ENCODE measurements at places on chromosomes 4 and X.
A peak's percentile ranks its signal among the peaks of the same experiment; 100 is the strongest.

- DNase-seq = no peak
Measured at GRCh38 chr4:71095545-71095944, 102.1 kb downstream of the DCK start.

- DNase-seq = no peak
Measured at GRCh38 chrX:70139736-70140135, 6.5 kb downstream of the IGBP1 start.

GRCh38 chr4:173259310-173259709 lies 74.8 kb downstream of the HMGB2 start:
- DNase-seq = no peak

- no peak for DNase-seq
Measured at GRCh38 chrX:1484638-1485019, 31.9 kb upstream of the ASMTL start.

DNA sequence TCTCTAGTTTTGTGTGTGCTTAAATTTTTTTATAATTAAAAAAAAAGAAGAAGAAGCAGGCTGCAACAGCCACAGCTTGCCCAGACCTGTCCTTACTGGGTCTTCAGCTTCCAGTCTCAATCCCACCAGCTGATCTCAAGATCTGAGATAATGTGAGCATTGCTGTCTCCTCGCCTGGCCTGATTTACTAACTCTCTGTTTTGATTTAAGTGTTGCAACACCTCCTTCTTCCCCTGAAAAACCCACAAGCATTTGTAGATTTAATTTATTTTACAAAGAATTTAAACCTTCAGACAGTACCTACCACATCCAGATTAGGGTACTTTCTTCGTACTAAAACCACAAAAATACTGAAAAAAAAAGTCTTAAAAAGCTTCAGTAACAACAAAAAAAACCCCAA lies 38.0 kb downstream of the FAM241A start:
- no peak for DNase-seq

GRCh38 chr4:152663203-152664066 lies 16.4 kb downstream of the TMEM154 start:
- no peak for DNase-seq

- no peak for DNase-seq
Measured at GRCh38 chr4:170306208-170306607, 216.5 kb upstream of the AADAT start.

- no peak for DNase-seq
Measured at GRCh38 chr4:68569466-68570121, 6.5 kb downstream of the UGT2B17 start.

- no peak for DNase-seq
Measured at GRCh38 chr4:68183417-68183816, 53.7 kb upstream of the TMPRSS11F start.

- no peak for DNase-seq
Measured at GRCh38 chr4:186081202-186081807, 12.3 kb downstream of the TLR3 start.

GRCh38 chrX:72526534-72527508 lies 45.8 kb downstream of the HDAC8 start:
- DNase-seq = peak; percentile 2

GRCh38 chrX:148513661-148514060 lies 13.2 kb downstream of the AFF2 start:
- no peak for DNase-seq

- DNase-seq = no peak
Measured at GRCh38 chr4:162015090-162015489, 148.7 kb downstream of the FSTL5 start.

GRCh38 chrX:103839404-103839803 lies 7.3 kb upstream of the RAB9B start:
- no peak for DNase-seq

- DNase-seq = peak; percentile 64
Measured at GRCh38 chr4:38782452-38783108, at the start of gene TLR10. TLR10 (minus strand) TSS chr4:38782990; CDS start chr4:38775590, 7,400 bp downstream.

GRCh38 chr4:186605261-186605865 lies 50.0 kb upstream of the MTNR1A start:
- no peak for DNase-seq

DNA sequence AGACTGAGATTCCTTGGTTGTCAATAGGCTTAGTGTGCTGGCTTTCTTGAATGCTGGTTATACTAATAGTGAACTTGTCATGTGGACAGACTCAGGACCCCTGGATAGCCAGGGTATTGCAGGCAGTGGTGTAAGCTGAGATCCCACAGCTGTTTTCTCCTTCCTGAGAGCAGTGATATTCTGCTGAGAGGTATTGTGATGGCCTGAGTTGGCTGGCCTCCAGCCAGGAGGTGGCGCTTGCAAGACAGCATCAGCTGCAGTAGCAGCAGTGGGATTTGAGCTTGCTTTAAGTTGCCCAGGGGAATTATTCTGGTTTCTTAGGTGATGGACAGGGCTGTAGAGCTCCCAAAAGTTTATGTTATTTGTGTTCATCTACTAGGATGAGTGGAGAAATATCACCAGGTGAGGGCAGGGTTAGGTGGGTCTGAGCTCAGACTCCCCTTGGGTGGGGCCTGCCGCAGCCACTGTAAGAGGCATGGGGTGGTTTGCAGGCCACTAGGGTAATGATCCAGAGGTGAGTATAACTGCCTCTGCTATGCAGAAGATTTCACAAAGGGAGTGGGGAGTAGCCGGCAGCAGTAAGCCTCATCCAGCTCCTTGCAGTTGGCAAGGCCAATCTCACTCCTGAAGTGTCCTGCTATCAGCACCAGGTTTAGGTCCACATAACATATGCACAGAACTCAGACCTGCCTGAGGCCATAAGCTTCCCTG lies 66.2 kb downstream of the IL15 start:
- DNase-seq = no peak

Data from CD4-positive, alpha-beta T cell treated with Interferon alpha-2 for 1 hour (primary cell).